Activated CD4-positive, CD25-positive, alpha-beta regulatory T cell treated with anti-CD3 and anti-CD28 coated beads, Interleukin-2, amount 50 U/mL, for 72 hours (primary cell): ENCODE measurements at places on chromosomes 5 and 9.

GRCh38 chr5:141735823-141736222, 53.8 kb upstream of the ARAP3 start:
- DNase-seq, result no peak

GRCh38 chr9:93118863-93119702, 15.0 kb downstream of the NINJ1 start:
- DNase-seq, result no peak

DNA sequence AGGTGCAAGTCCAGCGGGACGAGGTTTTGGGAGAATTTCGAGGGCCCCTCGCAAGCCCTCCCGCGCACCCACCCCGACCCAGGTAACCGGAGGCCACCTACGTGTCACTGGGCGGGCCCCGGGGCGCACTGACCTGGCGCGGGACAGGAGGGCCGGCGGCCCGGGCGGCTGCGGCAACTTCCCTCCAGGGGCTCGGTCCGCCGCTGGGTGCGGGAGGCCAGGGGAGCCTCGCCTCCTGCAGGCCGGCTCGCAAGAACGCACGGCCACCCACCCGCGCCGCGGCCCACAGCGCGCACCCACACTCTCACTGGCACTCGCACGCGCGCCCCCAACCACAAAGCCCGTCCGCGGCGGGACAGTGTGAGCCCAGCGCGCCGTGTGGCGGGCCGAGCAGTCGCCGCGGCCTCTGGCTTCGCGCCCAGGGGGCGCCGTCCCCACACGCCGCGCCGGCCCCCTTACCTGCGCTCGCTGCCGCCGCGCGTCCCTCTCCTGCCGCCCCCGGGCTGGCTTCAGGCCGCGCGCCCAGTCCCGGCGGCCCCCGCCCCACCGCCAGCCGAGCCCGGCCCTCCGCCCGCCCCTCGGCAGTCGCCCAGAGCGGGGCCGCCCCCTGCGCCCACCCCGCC, 451 bp downstream of the LPAR1 start:
- DNase-seq, result no peak

GRCh38 chr9:22136461-22137096, 127.5 kb upstream of the CDKN2B start:
- no peak for DNase-seq

DNA sequence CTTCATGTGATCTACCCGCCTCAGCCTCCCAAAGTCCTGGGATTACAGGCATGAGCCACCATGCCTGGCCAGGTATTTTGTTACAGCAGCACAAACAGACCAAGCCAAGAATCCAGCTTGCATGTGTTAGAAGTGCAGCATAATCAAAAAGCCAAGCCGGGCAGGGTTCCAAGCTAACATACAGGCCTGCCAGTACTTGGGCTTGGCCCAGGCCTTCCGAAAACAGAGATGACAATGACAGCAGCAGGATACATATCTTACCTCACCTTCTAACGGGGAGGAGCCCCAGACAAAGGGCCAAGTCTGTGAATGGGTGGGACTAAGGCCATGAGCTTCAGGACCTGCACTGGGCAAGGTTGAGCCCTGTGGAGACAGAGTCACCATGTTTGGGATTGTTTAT, 91.4 kb upstream of the ZNF462 start:
- no peak for DNase-seq

DNA sequence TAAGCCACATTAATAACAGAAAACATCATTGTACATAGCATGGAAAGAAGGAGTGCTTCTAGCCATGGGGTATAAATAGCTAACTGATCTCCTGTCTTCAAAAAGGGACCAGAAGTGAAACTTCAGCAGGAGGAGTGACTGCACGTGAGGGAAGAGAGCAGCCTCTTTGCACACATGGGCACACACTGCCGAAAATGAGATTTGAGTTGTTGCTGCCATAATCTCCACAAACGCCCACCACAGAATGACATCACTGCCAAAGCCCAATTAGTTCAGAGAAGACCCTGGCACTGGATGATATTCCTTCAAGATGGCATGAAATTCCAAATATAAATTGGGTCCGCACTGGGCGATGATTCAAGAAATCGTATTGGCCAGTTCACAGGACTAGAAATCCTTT, 238.9 kb upstream of the NR4A3 start:
- no peak for DNase-seq

GRCh38 chr9:89639367-89639795, 34.6 kb downstream of the GADD45G start:
- DNase-seq, result no peak

DNA sequence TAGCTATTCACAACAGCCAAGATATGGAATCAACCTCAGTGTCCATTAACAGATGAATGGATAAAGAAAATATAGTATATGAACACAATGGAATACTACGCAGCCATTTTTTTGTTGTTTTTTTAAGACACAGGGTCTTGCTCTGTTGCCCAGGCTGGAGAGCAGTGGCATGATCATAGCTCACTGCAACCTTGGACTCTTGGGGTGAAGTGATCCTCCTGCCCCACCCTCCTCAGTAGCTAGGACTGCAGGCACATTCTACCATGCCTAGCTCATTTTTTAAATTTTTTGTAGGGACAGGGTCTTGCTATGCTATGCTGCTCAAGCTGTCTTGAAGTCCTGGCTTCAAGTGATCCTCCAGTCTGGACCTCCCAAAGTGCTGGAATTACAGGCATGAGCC, 38.5 kb downstream of the CERT1 start:
- DNase-seq, result no peak

GRCh38 chr5:39531306-39531705, 106.5 kb upstream of the DAB2 start:
- no peak for DNase-seq

- DNase-seq, result no peak
Measured at GRCh38 chr5:112686675-112687074, 51.0 kb upstream of the APC start.

- DNase-seq, result no peak
Measured at GRCh38 chr5:99900302-99900852, 634.8 kb upstream of the FAM174A start.

DNA sequence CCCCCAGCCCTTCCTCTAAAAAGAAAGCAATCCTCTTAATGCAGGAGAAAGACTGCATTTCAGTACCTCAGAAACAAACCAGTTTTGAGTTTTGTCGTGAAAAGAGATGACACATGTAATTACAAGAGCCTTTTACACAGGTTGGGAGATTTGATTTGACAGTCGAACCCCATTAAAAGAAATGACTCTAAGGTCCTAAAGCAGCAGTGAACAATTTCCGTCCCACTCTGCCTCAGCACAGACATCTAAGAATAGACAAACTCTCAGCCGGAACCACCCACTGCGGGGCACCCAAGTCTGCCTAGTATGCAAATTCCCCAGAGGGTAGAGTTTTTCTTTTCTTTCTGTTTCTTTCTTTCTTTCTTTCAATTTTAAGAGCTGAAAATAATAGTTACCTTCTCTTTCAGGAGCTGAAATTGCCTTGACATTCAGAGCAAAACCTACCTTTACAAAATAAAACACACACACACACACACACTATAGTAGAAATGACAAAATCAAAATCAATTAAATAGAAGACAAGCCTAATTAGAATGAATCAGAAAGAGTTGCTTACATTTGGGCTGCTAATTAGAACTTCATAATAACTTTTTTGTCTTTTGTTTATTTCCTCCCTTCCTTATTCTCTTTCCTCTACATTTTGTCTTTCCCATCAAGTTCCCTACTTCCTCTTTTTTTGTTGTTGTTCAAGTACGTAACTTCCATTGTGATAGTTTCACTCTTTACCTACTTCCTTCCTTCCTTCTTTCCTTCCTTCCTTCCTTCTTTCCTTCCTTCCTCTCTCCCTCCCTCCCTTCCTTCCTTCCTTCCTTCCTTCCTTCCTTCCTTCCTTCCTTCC, 65.1 kb downstream of the BASP1 start:
- no peak for DNase-seq

DNA sequence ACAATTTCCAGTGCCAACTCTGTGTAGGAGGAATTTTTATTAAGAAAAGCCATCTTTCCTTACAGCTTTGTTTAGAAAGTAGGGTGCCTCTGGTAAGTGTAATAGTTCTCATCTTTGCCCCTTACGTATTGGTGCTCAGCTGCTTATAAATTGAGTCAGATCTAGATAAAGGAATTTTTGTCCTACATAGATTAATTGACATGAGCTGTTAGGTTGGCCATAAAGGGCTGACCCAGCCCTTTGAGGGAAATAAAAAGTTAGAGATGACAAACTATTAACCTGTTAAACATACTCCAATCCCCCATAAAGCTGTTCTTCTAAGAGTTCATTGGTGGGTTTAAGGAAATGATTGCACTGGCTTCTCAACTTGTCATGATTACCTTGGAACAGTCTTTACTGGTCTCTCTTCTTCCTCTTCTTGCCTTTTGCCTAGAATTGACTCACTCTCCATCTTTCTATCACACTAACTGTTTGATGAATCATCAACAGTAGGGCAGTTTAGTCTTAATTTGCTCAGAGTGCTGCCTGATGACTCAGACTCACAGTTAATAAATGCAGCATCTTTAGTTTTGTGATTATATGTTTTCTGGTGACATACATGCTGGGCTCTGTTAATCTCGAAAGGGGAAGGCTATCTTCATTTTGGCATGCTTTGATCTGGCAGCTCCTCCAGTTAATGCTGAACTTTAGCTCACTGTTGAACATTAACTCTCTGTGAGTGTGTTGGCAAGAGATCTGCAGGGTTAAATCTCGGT, 51.7 kb downstream of the ARHGAP26 start:
- DNase-seq, result no peak

DNA sequence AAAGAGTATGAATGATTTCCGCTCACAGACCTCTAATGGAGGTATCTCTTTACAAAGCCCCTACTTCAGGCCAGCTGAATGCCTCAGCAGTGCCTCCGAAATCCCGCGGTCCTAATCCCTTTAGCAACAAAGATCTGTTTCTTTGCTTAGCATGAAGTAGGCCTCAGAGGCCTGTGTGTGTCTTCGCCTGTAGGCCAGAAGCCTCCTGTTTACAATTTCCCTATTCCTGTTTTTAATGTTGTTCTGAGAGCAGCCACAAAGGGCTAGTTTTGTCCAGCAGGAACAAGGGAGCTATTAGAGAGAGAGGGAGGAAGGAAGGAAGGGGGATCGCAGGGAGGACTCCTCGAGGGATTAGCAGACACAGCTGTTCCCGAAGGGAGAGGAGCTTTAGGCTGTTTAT, 166.4 kb upstream of the SPRY4 start:
- DNase-seq, result no peak

GRCh38 chr9:99093492-99093791, 11.5 kb upstream of the TGFBR1 start:
- DNase-seq, result peak; percentile 48

GRCh38 chr9:38355517-38356120, 36.9 kb upstream of the ALDH1B1 start:
- DNase-seq, result no peak

GRCh38 chr9:126468141-126468825, 141.7 kb downstream of the MVB12B start:
- DNase-seq, result no peak

DNA sequence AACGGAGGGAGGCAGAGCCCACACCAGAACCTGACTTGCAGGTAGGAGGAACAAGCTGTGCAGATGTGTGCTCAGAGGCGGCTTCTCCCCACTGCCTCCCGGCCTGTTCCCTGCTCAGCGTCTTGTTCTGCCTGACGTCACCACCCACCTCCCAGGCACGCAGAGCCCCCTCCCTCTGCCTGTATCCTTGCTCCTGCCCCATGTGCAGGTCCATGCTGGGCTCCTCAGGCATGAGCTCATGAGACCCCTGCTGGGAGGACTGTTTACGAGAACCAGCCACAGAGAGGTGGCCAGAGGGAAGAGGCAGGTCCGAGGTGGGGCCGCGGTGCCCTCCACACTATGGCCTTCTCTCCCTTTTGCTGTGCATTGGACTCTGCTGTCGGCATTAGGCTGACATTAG, 45.5 kb downstream of the SLC6A3 start:
- no peak for DNase-seq

- peak; percentile 19 for DNase-seq
Measured at GRCh38 chr5:135246923-135247795, 151.9 kb downstream of the MACROH2A1 start.

- no peak for DNase-seq
Measured at GRCh38 chr9:85534340-85534739, 207.4 kb downstream of the AGTPBP1 start.

DNA sequence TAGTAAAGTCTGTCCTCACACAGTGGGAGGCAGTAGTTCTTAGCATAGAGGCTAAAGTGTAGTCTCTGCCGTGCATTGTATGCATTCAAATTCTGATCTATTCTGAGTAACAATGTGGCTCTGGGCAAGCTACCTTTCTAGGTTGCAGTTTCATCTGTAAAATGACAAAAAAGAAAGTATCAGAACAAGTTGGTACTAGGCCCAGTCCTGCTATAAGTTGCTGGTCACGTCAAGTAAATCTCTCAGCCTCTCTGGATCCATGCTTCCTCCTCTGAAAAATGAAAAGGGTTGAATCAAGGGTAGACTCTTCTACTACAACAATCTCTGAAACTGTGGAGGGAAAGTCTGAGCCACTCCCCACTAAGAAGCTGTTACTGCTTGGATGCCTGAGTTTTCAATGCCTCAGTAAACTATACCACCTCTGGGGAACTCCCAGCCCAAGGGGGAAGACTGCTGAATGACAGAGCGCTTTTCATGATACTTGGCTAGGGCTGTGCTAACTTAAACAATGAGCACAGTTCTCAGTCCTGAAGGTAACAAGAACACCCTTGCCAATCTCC, 34.5 kb upstream of the SPARC start:
- no peak for DNase-seq

GRCh38 chr5:79856456-79857055, 134.5 kb downstream of the MTX3 start:
- no peak for DNase-seq

DNA sequence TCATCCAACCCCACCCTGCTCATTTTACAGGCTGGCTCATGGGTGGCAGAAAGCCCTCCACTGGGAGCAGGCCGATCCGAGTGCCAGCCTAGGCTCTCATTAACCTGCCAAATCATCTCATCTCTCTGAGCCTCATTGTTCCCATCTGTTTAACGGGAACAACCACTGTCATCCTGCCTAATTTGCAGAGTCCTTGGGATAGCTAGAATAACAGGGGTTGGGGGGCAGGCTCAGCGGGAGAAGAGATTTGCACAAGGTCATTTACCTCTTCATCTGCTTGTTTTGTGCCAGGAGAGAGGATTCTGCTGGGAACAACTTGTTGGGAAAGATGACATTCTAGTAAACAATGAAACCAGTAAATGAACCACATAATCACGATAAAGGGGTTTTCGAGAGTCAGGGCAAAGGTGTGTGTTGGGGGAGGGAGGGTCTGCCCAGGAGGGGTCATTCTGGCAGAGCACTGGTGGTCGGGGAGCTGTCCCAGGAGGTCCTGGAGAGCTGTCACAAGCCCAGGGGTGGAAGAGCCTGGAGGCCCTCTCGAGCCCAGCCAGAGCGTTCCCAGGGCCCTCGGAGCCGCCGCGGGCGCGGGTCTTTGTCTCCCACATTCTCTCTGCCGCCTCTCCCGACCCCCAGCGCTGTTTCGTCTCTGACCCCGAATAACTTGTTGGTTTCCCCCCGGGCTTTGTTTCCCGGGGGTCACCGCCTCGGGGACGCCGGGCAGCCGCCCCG, 22.8 kb upstream of the NDST1 start:
- DNase-seq, result no peak

- DNase-seq, result no peak
Measured at GRCh38 chr9:125393426-125393825, 131.8 kb downstream of the GAPVD1 start.

GRCh38 chr9:136352682-136353081, 10.9 kb downstream of the DNLZ start:
- DNase-seq, result no peak

- DNase-seq, result no peak
Measured at GRCh38 chr5:139344177-139344576, 2.5 kb downstream of the PAIP2 start.
